ENCODE measurements at places on chromosomes 13 and 19.
A peak's percentile ranks its signal among the peaks of the same experiment; 100 is the strongest.

DNA sequence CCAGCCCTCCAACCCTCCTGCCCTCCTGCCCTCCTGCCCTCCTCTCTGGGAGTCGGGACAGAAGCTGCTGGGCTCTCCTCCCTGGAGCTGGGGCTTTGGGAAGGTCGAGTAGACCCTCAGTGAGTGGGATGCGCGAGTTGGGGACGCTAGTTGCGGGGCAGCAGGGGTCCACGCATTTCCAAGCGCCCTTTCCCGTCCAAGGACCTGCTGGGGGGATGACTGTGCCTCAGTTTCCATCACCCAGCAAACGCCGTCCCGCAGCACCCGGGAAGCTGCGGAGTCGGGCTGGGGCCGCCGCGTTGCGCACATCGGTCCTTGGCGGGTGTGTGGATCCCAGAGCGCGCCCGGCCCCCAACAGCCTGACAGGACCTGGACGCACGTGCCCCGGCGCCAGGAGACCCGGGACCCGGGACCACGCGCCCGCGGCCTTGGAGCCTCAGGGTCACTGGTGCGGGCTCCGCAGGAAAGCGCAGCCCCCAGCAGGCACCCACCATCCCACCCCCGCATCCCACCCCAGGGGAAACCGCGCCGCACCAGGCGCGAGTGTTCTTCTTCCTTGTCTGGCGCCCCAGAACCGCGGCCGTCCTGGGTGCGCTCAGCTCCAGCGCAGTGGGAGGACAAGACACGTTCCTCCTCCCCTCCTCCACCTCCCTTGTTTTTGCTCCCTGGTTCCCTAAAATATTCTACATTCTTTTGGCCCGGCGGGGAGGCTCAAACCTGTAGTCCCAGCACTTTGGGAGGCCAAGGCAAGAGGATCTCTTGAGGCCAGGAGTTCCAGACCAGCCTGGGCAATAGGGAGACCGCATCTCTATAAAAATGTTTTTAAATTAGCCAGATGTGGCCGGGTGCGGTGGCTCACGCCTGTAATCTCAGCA, 9.2 kb downstream of the ONECUT3 start:
- no peak for DNase-seq

- peak; percentile 76 for DNase-seq
Measured at GRCh38 chr19:2561895-2562294, 86.0 kb downstream of the GADD45B start.

DNA sequence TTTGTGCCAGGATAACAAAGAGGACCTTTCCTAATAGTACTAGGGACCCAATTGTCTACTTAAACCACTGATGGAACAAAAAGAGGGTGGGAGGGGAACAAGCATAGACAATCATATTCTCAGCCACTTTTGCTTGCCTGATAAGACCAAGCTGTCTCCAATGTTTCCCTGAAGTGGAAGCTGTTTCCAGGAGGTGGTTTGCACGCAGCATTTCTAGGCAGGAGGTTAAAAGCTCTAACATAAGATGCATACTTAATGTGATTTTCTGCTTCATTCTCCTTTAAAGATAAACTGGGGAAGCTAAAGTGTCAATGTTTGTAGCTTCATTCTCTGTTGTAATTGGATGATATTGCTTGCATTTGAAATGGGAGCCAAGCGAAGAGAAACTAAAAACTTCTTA, 442.9 kb downstream of the HS6ST3 start:
- DNase-seq, result no peak

DNA sequence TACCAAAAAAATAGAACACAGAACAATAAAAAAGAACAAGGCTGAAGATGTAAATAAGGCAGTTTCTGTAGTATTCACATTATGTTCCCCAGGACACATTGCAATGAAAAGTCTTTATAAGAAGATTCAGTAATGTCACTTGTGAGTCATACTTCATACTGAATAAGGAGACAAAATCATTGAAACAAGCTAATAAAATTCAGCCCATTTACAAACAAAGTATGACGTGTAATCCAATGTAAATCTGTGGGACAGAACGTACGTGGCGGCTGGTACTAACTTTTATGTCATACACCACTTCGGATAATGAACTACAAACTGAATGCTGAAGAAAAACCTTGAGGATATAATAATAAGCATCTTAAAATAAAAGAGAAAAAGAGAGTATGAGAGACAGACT, 512.8 kb upstream of the MIR17HG start:
- no peak for DNase-seq

- DNase-seq, result peak; percentile 67
Measured at GRCh38 chr19:13163609-13164342, 13.6 kb downstream of the IER2 start.

GRCh38 chr19:19181488-19181998, 10.4 kb downstream of the BORCS8 start:
- DNase-seq, result no peak

DNA sequence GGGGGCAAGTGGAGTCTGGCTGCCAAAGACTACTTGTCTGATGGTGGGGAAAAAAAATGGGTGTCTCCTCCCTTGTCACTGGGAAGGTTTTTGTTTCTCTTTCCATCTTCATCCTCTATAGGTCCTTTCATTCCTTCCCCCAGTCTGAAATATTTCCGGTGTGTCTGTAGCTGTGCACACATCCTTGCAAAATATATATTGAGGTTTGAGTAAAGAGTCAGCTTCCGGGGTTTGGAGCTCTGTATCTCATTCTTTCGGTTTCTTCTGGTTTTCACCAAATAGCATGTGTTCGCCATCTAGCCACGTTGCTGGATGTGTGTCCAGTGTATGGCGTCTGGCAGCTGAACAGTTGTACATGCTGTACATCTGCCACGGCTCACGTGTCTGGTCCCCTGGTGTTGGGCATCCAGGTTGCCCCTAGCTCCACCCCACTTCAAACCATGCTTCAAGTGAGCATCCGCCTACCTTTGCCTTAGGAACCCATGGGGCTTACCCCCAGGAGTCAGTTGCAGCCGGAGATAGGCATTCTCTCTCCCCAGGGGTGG, 142.2 kb downstream of the SIPA1L3 start:
- DNase-seq, result peak; percentile 61

- DNase-seq, result peak; percentile 53
Measured at GRCh38 chr19:3162418-3163229, 15.9 kb upstream of the S1PR4 start.

DNA sequence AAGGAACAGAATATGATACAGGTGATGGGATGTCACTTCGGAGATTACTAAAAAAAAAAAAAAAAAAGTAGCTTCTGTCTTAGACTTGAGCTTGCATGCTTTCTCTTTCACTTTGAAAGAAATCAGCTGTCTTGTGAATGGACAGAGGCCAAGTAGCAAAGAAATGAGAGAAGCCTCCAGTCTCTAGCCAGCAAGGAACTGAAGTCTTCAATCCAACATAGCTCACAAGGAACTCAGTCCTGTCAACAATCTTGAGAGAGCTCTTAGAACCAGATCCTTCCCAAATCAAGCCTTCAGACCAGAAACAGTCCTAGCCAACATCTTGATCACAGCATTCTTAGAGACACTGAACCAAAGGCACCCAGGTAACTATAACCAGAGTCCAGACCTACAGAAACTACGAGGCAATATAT, 7.7 kb downstream of the N4BP2L2 start:
- DNase-seq, result no peak

- DNase-seq, result no peak
Measured at GRCh38 chr19:49264258-49264657, 60.7 kb downstream of the SLC6A16 start.

GRCh38 chr19:34180709-34181108, 8.4 kb downstream of the LSM14A start:
- no peak for DNase-seq

DNA sequence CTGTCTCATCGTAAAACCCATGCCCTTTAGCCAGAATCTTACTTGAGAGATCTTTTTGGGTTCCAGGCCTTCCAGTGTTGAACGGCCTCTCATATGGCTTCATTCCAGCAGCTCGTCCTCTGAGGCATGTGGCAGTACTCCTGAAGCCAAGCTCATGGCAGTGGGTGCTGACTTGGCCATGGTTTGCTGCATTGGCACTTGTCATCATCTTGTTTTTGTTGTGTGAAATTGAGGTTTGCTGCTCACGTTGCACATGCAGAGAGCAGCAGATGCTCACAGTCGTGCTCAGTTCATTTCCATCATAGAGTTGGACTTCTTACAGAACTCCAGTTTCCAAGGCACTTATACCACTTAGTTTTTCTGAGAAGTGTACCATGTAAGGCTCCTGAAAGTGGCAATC, 14.9 kb downstream of the TEX29 start:
- no peak for DNase-seq

- DNase-seq, result no peak
Measured at GRCh38 chr13:108708921-108709320, 79.5 kb downstream of the MYO16 start.

- DNase-seq, result no peak
Measured at GRCh38 chr13:104086210-104086609, 1020.0 kb upstream of the SLC10A2 start.

GRCh38 chr19:31316201-31316951, 32.9 kb downstream of the TSHZ3 start:
- DNase-seq, result no peak

- DNase-seq, result no peak
Measured at GRCh38 chr19:2615782-2616181, 86.7 kb downstream of the GNG7 start.

DNA sequence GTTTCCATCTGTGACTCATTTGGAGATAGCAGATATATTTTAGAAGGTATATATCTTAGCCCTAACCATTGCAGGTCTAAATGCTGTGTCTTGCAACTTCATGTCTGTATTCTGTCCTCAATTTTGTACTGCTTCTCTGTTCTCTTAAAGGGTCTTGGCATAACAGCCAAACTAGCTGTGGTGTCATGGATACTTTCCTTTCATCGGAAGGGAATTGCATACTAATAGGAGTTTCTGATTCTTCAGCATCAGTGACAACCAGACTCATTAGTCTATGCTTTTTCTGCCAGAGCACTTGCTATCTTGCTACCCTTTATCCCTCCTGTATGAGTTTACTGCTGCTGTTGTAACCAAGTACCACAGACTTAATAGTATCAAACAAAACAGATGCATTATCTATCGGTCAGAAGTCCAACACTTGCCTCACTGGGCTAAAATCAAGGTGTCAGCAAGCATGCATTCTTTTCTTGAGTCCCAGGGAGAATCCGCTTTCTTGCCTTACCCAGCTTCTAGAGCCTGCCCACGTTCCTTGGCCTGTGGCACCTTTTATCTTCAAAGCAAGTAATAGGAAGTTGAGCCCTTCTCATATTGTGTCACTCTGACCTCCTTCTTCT, 253.1 kb downstream of the HS6ST3 start:
- no peak for DNase-seq

GRCh38 chr13:101331731-101332130, 84.6 kb downstream of the NALCN start:
- DNase-seq, result no peak

DNA sequence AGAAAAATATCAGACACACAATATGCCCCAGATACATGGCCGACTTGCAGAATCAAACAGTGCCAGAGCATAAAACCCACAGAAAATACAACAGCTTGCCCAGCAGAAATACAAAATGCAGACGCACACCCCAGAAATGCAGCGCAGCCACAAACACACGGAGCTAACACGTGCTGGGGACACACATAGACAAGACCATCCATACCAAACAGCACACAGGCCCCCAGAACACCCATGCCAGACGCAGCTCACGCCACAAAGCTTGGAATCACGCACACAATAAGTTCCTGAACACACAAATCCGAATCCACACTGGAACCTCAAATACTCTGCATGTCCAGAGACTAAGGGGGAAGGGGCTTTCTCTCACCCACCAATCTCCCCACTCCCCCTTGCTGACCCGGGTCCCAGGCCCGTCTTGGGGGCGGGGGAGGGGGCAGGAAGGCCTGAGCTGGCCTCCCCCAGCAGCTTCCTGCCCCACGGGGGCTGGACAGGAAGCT, 17.2 kb downstream of the CCDC97 start:
- DNase-seq, result no peak

GRCh38 chr13:59691501-59692066, 472.1 kb downstream of the DIAPH3 start:
- no peak for DNase-seq

DNA sequence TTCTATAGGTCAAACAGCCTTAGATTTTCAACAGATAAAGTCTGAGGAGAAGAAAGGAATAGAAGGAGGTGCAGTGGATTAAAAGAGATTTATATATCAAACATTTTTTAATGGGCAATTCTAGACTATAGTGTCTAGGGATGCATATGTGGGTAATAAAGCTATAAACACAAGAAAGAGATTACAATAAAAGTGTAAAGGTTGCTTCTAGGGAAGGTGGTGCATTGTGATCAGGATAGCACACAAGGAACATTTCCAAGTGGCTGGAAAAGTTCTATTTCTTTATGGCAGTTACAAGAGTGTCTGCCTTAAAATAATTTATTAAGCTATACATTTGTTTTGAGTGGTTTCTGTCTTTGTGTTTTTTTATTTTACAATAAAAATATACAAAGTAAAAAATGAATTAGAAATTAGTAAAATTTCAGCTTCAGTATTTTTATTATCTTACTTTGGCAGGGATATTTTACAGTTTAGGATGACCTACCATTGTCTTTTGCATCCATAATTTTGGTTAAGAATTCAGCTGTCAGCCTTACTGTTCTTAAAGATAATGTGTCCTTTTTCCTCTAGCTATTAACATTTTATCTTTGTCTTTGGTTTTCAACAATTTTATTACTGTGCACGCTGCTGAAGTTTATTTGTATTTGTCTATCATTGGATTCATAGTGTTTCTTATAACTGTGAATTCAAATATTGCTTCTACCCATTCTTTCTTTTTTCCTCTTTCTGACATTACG, 221.8 kb downstream of the LACC1 start:
- no peak for DNase-seq

DNA sequence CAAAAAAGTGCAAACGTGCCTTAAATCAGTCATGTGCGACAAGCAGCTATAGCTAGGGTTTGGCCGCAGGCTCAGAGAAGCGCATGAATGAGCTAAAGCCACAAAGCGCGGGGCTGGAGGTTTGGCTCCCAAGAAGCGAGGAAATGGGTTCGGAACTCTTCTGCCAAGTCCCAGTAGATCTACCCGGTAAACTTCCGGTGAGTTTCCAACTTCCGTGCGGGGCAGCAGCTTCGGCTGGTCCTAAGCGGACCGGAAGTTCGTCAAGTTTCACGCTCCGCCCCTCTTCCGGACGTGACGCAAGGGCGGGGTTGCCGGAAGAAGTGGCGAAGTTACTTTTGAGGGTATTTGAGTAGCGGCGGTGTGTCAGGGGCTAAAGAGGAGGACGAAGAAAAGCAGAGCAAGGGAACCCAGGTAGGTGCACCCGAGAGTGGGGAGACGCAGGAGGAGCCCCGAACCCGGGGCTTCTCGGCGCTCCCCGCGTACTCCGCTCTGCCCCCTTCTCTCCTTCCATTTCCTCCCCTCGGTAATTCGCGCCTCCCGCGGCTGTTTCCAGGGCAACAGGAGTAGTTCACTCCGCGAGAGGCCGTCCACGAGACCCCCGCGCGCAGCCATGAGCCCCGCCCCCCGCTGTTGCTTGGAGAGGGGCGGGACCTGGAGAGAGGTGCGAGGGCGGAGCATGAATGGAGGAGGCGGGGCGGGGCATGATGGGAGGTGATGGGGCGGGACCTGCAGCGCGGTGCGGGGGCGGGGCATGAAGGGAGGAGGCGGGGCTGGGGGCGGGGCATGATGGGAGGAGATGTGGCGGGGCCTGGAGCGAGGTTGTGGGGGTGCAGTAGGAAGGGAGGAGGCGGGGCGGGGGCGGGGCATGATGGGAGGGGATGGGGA, at the start of gene NR1H2:
Gene NR1H2 (plus strand): TSS at position 292 of the 885 bp plus-strand sequence. CDS start 1,149 bp downstream, outside the sequence.
- peak; percentile 95 for DNase-seq

All from stimulated activated CD4-positive, alpha-beta T cell treated with anti-CD3 and anti-CD28 coated beads, Interleukin-1b, Interleukin-23, amount 100 ng/mL, for 48 hours (primary cell).